ENCODE measurements at places on chromosomes 3 and 15.

- DNase-seq: no peak
Measured at GRCh38 chr3:64945171-64945729, 257.4 kb upstream of the ADAMTS9 start.

- no peak for DNase-seq
Measured at GRCh38 chr3:132723024-132723950, 1.1 kb upstream of the NPHP3 start.

DNA sequence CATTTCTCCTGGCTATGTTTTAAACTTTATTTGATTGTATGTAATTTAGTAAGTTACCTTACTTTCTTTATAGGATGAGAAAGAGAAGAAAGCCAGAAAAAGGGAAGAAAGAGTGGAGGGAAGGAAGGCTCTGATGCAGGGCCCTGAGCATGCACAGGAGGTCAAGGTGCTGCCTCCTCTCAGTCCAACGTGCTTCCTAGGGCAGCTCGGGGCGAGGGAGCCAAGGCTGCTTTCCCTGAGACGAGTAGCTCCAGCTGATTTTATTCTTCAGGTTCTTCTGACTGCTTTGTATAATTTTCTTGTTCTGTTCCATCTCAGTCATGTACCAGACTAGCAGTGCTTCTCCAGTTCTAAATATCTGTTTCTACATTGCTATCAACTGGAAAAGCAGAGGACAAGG is 3.4 kb downstream of the CORO2B start:
- DNase-seq: no peak

- no peak for DNase-seq
Measured at GRCh38 chr15:33074212-33074611, 120.3 kb downstream of the FMN1 start.

- no peak for DNase-seq
Measured at GRCh38 chr3:11074011-11074410, 80.3 kb upstream of the HRH1 start.

Measured in Peyer's patch (tissue), 4 donors.